Suppressor macrophage treated with lipopolysaccharide for 4 hours (primary cell): ENCODE measurements at places on chromosomes 3 and 15.
A peak's percentile ranks its signal among the peaks of the same experiment; 100 is the strongest.

DNA sequence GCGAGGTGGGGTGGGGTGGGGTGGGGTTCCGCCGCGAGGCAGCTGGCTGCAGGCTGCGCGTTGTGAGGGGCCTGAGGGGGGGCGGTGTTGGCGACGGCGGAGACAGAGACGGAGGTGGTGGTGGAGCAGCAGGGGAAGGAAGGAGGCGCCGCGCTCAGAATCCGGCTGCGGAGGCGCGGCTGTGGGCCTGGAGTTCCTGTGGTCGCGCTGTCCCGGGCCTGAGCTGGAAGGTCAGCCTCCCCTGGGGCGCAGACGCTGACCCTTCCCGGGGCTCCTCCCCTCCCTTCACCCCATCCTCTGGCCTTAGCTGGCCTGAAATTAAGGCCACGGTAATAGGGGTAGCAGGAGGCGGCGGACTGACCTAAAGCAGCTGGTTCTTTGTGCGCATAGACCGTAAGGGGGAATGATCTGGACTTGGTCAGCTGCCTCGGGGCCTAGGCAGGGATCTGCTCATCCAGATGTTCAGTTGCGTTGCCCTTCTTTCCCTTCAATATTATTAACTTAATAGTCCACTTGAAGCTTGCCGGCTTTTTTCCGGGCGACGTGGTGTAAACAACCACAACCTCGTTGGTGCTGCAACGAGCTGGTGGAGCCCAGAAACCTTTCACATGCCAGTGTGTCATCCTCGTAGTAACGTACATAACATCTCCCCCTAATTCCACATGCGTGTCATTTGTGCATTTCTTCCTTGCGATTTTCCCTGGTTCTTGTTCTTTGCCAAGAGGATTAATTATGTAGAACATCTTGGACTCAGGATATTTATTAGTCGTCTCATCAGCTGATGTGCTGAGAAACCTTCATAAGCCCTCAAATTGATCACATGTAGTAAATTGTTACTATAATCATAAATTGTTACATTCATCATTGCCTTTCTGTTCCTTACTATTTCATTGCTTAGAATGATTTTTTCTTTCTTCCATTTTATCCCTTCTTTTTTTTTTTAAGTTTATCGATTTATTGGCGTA lies 626 bp downstream of the SEC62 start:
- peak; percentile 80 for DNase-seq

DNA sequence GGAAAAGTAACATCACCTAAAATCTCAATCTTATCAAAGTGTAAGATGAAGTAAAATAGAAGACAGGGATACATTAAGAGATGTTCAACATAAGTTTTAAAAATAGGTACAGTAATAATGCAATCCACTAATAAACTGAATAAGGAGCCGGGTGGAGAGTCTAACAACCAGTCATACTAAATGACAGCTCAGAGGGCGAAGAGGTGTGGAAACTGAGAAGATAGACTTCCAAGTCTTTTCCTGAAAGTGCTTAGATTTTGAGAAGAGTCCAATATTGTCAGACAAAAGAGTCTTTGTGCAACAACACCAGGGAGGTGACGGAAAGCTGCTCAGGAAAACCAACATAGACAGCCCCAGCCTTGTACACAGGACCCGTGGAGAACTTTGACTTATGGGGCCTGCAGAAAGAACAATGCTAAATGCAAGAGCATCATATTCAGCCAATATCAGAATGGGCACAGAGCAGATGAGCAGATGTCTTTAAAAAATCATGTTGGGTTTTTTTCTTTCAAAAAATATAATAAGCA lies 66.4 kb downstream of the MECOM start:
- no peak for DNase-seq

- no peak for DNase-seq
Observed at GRCh38 chr3:127162947-127163645, 29.8 kb upstream of the PRR23E start.

DNA sequence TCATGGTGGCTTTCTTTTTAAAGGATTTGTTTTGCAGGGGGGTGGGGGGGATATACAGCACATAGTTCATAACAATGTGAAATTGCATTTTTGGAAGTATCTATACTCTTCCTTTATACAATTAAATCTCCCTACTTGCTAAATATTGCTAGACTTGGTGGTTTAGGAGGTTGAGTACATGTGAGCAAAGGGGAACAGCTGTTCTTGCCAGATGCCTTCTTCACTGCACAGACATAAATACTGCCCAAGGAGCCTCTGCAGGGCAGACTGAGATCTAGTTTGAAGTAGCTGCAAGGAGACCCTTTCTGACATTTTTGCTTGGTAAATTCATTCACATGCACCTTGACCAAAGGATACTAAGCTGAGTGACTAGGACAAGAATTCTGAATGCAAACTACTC lies 228.6 kb upstream of the IL12A start:
- DNase-seq: no peak

DNA sequence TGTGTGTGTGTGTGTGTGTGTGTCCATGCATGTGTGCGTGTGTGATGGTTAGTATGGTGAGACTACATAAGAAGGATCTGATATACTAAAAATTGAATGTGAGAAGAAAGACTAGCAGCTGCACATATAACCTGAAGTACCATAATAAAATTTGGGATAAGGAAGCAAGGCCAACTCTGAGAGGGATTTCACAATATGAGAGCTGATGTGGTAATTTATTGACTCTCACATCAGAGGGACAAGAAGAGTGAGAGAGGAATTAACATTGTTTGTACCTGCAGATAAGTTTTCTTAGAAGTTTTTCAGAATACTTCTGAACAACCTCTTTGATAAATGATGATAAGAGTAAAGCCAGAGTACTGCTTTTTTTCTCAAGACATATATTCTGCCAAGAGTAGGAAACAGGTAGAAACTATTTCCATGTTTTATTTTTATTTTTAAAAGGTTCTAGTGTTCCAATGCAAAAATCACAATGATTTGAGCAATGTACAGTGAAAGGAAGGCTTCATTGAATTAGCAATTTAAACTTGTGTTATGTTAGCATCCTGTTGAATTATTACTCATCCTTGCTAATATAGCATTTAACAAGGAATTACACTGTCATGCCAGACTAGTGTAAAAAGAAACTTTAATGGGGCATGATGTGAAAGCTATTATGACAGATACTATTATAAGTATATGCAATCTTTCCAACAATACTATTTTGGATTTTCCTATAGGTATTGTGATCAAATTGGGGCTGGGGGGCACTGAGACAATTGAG lies 415.5 kb upstream of the ARPP21 start:
- DNase-seq: no peak

- DNase-seq: no peak
Observed at GRCh38 chr3:132573797-132574211, 23.3 kb upstream of the ACKR4 start.

DNA sequence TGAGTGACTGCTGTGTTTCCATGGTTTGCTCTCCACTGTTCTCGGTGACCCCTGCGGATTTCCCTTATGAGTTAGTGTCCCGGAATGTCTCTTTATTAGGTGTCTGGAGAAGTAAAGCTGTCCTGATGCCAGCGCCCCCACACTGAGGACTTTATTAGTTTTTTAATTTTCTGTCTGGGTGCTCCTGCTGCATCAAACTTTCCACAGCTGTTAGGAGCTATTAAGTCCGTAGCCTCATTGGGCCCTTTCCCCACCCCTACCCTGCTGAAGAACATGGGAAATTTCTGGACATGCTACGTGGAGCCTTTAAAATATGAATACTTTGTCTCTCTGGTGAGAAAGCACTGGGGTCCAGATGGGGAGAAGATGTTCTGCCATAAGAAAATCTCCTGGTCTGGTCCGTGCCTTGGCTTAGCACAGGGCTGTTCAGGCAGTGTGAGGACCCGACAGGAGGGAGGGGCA lies 161.7 kb upstream of the HES1 start:
- DNase-seq: no peak

GRCh38 chr15:72285927-72286516 lies 13.7 kb upstream of the PARP6 start:
- DNase-seq: peak; percentile 62

GRCh38 chr15:67865331-67865730 lies 25.5 kb upstream of the RNU6-1 start:
- no peak for DNase-seq

- peak; percentile 64 for DNase-seq
Observed at GRCh38 chr3:12730506-12731242, 28.4 kb downstream of the TMEM40 start.

GRCh38 chr15:37933666-37934065 lies 774 bp upstream of the TMCO5A start:
- no peak for DNase-seq

- peak; percentile 66 for DNase-seq
Observed at GRCh38 chr15:28123408-28124023, 24.4 kb upstream of the OCA2 start.

GRCh38 chr3:31185062-31185357 lies 290.5 kb upstream of the GADL1 start:
- DNase-seq: peak; percentile 11

GRCh38 chr3:48473617-48473952 lies 27.0 kb downstream of the ATRIP start:
- DNase-seq: no peak

DNA sequence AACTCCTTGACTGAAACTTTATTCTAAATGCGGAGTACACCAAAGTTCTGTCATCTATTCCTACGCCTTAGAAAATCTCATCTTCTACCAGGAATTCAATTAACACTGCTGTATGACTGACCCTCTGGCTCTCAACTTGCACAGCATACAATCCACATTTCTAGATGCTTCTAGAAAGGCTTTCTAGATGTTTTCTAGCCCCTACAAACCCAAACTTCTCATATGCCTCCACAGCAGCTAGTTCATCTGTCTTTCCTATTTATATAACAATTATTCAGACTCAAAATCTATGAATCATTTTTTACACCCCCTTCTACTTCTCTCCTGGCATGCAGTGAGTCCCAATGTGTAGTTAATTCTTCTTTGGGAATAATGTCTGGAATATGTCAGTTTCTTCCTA lies 13.2 kb downstream of the INO80 start:
- DNase-seq: no peak

DNA sequence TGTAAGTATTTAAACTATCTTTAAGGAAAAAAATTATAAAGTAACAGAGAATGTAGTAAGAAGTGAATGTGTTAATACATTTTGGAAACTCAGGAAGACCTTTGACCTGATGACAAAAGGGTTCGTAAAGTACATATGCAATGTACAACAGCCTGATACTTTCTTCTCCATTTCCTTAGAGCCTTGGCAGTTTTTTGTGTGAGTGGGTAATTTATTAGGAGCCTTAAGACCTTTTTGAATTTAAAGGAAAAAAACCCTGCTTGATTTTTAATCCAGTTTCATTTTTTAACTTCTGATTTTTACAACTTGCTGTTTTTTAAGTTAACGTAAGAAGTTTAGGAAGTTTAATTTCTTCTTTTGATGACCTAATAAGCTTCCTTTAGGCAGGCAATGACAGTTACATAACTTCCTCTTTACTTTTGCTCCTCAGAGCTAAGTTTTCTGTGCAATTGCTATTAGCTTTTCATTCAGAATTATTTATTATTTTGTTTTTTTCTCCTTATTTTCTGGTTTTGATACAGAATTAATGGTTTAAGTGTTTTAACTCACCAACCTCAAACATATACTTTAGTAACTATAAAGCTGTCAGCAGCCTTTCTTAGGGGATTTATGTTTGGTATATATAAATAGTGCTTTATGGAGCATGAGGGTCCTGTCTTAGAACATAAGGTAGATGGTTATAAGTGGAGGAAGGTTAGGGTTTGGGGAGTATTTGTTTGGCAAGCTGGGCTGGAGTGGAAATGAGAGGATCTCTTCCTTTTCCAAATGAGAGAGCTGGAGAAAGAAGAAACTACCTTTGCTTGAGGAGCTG lies 35.2 kb downstream of the ARMC8 start:
- DNase-seq: peak; percentile 64

DNA sequence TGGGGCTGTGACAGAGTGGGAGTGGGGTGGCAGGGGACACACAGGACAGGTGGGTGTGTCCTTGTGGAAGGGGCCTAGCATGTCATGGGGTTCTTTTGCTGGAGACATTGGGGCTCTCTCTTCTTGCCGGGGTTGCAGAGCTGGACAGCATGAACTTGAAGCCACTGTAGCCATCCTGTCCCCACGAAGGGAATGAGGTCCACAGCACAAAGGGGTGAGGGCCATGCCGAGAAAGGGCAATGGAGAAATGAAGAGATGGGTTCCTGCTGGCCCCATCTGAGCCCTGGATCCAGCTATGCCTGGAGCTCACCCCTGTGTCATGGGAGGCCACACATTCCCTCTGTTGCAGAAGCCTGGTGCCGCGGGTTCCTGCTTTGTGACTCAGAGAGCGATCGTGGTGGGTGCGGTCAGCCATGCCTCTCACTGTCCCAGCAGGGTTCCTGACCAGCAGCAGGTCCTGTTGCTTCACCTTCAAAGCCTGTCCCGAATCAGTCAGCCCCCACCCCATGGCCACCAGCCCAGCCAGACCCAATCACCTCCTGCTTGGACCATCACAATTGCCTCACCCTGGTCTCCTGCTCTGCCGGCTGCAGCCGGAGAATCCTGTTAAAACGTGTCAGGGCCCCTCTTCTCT lies 50.0 kb downstream of the DNAJB8 start:
- DNase-seq: peak; percentile 56

DNA sequence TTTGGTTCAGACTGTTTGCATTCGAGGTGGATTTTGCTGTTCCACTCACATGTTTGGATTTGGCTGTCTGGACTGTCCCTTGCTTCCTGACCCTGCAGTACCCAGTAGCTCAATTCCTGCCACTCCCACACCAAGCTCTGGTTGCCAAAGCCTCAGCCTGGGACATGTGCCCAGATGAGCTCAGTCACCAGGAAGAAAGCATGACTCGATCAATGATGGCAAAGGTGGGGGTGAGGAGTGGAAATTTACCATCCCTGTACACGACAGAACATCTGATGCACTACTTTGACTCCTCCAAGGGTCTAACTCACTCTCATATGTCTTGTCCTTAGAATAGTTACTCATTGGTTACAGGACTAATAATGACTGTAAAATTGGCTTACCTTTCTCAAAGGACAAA lies 45.2 kb downstream of the ZNF385D start:
- DNase-seq: no peak

DNA sequence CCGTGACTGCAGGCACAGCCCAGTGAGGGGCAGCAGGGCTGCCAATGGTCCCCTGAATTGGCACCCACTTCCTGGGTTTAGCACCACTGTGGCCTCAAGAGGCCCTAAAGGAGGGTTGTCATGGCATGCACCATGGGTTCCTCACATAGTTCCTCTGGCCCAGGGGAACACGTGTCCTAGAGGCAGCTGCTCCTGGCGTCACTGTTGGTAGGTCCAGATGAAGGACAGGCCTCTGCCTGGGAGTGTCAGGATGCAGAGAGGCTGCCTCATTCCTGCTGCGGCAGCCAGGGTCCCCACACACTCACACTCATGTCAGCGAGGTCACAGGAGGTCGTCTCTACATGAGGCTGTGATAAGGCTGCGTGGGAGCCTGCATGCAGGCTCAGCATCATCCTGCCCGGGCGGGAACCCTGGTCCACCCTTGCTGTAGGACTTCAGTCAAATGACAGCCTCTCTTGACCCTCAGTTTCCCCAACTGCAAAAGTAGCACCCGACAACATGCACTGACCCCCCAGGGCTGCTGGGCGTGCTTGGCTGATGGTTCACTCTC lies 26.1 kb upstream of the SFMBT1 start:
- DNase-seq: no peak

- DNase-seq: peak; percentile 88
Observed at GRCh38 chr3:49476563-49476962, 6.5 kb downstream of the DAG1 start.

GRCh38 chr15:33374226-33374914 lies 63.6 kb downstream of the RYR3 start:
- DNase-seq: no peak
